ENCODE measurements at places on chromosomes 7 and 10.

DNA sequence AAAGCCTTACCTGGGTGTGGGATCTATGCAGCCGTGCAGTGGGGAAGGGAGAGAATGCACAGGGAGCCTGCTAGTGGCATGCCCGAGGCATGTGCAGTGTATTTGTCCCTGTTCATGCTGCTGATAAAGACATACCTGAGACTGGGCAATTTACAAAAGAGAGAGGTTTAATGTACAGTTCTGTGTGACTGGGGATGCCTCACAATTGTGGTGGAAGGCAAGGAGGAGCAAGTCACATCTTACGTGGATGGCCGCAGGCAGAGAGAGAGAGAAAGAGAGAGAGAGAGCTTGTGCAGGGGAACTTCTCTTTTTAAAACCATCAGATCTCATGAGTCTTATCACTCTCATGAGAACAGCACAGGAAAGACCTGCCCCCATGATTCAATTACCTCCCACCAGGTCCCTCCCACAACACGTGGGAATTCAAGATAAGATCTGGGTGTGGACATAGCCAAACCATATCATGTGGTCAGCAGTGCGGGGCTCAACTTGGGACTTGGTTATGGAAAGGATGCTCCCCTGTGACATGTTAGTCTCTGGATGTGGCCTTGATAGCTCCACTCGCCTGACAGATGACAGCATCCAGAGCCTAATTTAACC is 128.9 kb downstream of the DOCK1 start:
- DNase-seq: no peak

DNA sequence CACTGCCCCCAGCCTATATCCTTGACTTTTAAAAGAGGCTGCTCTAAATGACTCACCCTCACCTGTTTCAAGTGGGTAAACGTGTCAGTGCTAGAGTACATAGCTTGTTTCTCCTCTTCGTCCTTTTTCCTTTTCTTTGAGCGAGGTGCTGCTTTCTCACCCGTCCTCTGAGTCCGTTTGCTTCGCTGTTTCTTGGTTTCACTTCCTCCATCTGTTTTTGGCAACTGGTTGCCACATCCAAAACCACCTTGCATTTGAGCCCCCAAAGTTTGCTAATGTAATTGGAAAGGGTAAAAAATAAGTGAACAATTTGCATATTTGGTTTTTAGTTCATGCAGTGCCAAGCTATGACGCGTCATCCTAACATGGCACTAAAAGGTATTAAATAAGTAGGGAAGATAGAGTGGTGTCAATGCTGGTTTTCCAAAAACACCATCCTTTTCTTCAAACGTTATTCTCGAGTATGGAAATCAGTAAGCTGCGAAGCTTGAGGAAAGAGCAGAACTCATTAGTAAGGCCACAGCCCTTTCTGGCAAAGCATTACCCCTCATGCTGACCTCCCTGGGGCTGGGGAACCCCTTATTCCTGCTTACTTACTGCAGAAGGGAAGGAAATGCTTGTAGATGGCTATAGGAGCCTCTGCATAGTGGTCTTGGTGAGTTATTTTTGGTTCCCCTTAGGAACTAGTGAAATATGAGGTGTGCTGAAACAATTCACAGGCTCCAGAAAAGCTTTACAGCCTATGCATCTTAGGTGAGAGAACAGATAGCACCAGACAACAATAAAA is 133.5 kb downstream of the GALNT11 start:
- DNase-seq: no peak

GRCh38 chr10:85618841-85619240 is 747.8 kb downstream of the GRID1 start:
- no peak for DNase-seq

DNA sequence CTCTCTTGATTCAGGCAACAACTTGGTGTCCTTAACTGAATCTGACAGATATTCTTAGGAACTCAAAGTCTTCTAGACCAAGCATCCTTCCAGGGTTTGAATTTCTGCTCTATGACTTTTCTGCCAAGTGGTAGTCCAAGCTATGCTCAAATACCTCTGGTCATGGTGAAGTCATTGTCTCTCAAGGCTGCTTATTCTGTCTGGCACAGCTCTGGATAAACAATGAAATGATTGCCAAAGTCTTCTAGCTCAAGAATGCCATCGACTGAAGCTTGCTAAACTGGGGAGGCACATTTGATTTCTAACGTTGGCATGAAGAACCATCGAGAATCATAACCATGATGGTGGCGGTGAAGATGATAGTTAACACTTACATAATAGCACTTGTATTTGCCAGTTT is 116.2 kb upstream of the MKX start:
- DNase-seq: no peak

GRCh38 chr7:7565746-7566650 is 686 bp upstream of the MIOS start:
- DNase-seq: peak; percentile 44

- DNase-seq: no peak
These were observed 87.4 kb downstream of the ARHGAP22 start for GRCh38 chr10:48517482-48517881.

DNA sequence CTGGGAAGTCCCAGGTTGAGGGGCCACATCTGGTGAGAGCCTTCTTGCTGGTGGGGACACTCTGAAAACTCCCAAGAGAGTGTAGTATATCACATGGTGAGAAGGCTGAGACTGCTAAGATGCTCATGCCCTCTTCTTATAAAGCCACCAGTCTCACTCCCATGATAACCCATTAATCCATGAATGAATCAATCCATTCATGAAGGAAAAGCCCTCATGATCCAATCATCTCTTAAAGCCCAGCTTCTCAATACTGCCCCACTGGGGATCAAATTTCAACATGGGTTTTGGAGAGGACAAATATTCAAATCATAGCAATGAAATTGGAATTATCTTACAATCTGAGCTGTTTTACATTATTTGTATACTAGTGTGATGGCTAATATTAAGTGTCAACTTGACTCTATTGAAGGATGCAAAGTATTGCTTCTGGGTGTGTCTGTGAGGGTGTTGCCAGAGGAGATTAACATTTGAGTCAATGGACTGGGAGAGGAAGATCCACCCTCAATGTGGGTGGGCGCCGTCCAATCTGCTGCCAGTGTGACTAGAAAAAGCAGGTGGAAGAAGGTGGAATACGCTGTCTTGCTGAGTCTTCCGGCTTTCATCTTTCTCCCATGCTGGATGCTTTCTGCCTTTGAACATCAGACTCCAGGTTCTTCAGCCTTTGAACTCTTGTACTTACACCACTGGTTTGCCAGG is 14.3 kb upstream of the UBE2D1 start:
- no peak for DNase-seq

- peak; percentile 99 for DNase-seq
These were observed at the start of gene GRK5 for GRCh38 chr10:119207366-119207666. Gene GRK5 (plus strand): TSS chr10:119207571. CDS start chr10:119207918, 347 bp downstream.

DNA sequence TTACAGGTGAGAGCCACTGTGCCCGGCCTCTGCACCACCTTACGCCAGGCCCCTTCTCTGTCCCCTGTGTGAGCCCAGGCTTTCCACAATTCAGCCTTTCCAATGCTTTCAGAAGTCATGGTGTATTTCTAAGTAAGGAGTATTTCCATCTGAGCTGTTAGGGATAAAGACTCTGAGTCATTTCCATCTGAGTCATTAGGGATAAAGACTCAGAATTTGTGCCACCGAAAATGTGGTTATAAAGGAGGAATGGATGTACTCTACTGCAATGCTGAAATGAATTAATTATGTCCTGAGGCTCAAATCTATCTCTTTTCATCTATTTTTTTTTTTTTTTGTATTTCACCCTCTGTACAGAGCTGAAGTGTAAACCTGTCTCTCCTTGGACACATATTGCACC is 84.0 kb downstream of the GATA3 start:
- no peak for DNase-seq

DNA sequence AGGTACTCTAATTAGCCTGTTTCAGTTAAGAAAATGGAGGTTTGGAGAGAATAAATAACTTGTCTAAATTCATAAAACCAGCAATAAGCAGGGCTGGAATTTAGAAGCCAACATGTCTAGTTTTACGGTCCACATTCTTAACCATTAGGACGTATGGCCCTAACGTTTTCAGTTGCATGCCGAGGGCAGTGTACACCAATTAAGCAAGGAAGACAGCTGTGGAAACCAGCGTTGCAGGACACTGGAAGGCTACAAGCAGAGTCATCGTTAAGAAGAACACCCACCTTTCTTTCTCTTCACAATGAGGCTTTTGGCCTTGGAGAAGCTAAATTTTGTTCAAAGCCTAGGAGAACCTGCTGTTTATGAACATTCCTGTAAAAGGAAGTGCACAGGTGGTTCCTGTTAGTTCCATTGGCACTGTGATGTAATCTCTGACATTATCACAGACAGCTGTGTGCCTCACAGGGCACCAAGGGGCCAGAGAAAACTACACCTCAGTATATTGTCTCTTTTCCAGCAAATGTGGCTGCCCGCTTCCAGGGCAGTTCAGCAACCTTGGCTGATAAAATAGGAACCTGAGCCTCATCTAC is 21.0 kb downstream of the MPP7 start:
- peak; percentile 15 for DNase-seq

- DNase-seq: no peak
These were observed 113.8 kb upstream of the ADO start for GRCh38 chr10:62690703-62691102.

- no peak for DNase-seq
These were observed 347.8 kb downstream of the ELMO1 start for GRCh38 chr7:37100735-37101331.

GRCh38 chr10:71045204-71045809 is 156.9 kb upstream of the PCBD1 start:
- DNase-seq: no peak

DNA sequence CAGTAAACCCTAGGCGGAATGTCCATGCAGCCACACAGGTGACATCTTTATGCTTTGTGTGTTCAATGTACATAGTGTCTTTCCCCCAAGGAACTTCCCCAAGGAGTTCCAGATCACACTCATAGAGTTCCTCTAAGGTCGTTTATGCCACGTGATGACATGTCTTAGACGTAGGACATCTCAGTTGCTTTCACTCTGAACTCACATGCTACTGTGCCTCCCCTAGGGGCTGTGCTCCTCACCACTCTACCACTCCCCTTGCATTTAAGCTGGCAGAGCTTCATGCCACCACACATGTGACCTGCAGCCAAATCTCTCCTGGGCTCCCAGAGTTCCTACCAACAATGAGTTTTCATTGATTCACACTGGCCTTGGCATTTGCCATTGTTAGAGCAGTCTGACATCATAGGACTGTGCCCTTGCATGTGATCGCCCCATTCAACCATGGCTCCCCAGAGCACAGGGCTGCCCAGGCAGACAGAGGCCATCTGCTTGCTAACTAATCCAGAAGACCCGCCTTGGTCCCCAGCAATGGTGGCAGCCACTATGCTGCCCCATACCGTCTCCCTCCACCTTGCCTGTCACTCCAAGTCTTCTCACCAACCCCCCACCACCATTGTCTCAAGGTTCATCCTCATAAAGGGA is 95.3 kb upstream of the MACROH2A2 start:
- no peak for DNase-seq

GRCh38 chr10:14383266-14383665 is 52.5 kb upstream of the FRMD4A start:
- no peak for DNase-seq

DNA sequence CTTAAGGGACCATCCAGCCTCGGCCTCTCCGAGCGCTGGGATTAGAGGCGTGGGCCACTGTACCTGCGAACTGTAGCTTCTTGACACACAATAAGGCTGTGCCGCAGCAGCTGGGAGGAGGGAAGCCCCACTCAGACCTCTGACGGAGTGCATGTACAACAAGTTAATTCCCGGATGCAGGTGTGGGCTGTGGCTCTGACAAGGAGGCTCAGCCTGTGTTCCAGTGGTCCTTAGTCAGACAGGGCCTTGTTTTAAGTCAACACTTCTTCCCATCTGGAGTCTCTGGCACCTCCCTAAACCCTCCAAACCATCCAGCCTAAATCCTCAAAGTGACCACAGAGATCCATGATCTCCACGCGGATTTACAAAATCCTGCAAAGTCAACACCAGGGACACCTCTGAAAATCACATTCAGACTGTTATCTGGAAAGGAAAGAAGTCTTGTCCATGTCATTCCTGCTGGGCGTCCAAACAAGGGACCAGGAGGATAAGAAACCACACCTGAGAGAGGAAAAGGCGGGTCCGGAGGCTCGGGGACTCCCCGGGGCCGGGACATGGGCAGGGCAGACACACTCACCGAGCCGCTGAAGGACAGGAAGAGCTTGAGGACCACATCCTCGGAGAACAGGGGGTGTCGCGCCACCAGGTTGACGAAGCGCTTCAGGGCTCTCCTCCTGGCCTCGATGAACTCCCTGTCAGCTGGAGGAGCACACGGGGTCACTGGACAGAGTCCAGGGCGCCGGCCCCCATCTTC is 29.4 kb downstream of the NUDT1 start:
- DNase-seq: no peak

DNA sequence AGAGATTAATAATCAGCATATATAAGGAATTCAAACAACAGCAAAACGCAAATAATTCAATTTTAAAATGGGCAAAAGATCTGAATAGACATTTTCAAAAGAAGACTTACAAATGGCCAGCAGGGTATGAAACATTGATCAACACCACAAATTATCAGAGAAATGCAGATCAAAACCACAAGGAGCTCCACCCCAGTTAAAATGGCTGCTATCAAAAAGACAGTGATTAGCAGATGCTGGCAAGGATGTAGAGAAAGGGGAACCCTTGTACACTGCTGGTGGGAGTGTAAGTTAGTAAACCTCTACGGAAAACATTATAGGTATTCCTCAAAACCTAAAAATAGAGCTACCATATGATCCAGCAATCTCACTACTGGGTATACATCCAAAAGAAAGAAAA is 128.0 kb upstream of the CACUL1 start:
- DNase-seq: no peak

GRCh38 chr7:11082552-11083213 is 109.0 kb downstream of the PHF14 start:
- DNase-seq: no peak

DNA sequence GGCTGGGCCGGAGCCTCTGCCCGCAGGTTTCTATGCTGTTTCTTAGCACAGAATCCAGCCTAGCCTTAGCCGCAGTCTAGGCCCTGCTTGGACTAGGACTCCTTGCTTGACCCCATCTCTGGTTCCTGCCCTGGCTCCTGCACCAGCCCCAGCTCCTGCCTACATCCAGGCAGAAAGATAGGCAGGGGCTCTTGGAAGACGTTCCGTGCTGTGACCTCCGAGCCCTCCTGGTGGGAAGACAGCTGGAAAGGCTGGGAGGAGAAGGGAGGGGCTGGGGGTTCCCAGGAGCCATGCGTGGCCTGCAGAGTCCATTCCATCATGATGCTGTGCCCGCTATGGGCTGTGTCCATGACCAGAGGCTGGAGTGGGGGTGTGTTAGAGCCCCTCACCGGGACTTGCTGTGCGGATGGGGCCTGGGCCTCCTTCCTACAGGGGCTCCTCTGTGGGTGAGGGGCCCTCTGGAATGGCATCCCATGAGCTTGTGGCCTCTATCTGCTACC is 26.2 kb downstream of the RAMP3 start:
- no peak for DNase-seq

DNA sequence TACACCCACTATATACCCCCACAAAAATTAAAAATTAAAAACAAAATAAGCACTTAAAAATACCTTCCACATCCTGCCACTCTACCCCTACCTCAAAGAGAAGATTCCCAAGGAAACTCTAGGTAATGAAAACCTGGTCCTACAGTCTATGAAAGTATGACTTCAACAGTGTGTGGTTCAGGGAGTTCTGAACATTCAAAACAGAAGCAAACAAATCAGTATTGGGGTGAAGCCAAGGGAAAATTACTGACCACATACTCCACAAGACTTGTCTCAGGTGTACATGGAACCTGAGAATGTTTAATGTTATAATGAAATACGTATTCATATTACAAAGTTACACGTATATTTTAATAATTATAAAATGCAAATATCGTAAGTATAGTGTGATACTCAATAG is 20.3 kb upstream of the LIPM start:
- no peak for DNase-seq

Data from tongue (tissue), 3 donors.